ENCODE measurements at places on chromosomes 1 and 21.

DNA sequence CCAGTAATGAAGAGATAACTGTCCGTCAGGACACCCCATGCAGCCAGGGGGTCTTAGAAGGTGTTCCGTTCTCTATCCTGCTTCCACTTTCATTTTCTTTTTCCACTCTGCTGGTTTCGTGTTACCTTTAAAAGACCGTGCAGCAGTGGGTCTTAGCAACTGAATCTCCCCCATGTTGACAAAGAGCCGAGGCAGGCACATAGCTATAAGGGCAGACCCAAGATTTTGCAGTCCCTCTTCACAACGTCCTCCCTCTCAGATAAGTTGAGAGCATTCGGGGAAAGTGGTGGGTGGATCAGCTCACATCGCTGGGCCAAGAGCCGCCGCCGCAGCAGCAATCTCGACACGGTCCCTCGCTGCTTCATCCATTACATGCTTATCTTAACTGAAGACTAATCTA is 355.5 kb downstream of the LMO4 start:
- DNase-seq, result no peak

- no peak for DNase-seq
These were observed 19.9 kb downstream of the CRNN start for GRCh38 chr1:152394151-152394550.

DNA sequence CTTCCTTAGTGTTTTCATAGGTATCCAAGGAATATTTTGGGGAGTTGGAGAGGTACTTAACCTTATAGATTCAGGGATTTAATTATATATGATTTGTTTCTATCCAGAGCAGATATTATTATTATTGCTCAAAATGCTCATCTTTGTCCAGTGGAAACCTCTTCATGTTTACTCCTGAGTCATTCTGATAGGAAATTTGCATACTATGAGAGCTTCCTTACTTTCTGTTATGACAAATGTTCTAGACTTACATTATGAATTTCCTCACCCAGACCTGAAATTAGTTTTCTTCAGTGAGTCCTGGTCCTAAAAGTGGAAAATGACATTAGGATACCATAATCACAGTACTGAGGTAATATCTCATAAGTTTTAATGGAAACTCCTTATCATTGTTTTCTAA is 57.5 kb upstream of the PLPPR5 start:
- DNase-seq, result no peak

GRCh38 chr1:55542901-55543504 is 327.8 kb upstream of the USP24 start:
- DNase-seq, result no peak

DNA sequence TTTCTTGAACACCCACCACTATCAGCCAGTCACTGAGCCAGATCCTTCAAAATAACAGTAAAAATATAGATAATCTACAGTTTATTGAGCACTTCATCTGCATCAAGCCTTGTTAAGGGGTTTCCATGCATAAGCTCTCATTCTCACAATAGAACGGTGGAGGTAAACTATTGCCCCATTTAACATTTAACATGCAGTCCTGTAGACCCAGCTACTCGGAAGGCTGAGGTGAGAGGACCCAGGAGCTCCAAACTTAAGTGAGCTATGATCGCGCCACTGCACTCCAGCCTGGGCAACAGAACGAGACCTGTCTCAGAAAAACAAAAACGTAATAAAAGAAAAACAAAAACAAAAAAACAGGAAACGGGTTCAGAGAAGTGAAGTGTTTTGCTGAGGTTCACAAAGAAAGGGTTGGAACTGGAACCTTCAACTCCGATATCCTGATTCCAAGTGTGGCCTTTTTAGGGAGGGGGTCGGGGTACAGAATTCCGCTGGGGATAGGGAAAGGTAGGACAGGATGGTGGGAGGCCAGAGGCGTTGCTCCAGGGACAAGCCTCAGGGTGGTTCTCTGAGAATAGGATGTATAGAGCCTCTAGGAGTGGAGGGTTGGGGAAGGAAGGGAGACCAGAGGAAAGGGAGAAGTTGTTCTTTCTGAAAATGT is 11.6 kb upstream of the SESN2 start:
- DNase-seq, result no peak

DNA sequence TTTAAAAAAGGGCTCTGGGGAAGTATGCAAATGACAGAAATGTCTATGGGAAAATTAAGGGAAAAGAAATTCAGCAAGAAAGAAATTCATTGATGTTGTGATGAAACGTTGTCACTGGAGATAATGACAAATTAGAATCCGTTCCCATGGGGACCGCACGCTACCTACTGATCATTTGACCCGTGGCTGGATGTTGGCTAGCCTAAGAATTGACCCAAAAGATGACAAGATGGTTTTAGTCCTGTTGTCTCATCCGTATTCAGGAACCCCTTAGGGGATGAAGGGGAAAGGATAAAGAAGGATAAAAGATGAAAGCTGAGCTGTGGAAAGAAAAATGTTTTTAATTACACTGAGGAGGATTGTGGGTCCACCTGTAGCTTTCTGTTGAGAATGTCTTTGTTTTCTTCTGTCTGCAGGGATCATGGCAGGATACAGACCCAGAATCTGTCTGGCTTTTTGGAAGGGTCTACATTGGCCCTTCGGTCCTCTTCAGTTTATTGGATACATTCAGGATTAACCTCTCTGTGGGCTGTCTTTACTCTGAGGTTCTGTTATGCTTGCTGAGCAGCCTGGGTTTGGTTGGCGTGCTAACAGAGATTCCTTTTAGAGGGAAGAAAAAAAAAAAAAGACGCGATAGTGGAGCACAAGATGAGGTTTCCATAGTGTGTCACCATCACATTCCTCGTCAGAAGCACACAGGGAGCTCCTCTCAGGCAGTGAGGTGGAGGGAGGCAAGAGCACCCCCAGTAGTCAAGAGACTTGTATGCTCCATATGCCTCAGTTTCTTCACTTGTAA is 106.2 kb downstream of the CACHD1 start:
- no peak for DNase-seq

DNA sequence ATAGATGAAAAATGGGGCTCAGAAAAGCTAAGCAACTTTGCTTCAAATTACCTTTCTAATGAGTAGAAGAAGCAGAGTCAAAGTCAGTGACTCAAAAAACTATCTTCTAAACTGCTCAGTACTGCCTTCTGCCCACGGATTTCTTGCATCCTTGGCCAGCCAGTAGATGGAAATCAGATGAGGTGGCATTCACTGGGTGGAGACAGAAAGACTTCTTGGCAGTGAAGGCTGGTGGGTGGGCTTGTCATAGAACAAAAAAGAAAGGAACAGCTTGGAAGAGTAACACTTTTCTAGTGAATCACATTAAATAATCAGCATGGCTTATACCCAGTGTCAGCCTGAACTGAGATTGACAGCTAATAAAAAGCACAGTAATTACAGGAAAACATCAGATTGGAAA is 170.7 kb downstream of the ST6GALNAC5 start:
- no peak for DNase-seq

GRCh38 chr1:3661631-3662030 is 9.3 kb downstream of the TP73 start:
- no peak for DNase-seq

GRCh38 chr1:13681921-13682320 is 18.1 kb upstream of the PRDM2 start:
- no peak for DNase-seq

All from GOT3 (cell line).